Hepatic stellate cell (primary cell): ENCODE measurements at places on chromosomes 5 and 9.
A peak's percentile ranks its signal among the peaks of the same experiment; 100 is the strongest.

GRCh38 chr5:102537011-102537410 lies 38.2 kb upstream of the SLCO6A1 start:
- DNase-seq, result no peak

- peak; percentile 83 for DNase-seq
Observed at GRCh38 chr5:172692981-172693380, 51.9 kb downstream of the NEURL1B start.

GRCh38 chr9:137383784-137384756 lies 38.9 kb downstream of the EXD3 start:
- no peak for DNase-seq

- no peak for DNase-seq
Observed at GRCh38 chr5:75395277-75395676, 58.3 kb downstream of the HMGCR start.

DNA sequence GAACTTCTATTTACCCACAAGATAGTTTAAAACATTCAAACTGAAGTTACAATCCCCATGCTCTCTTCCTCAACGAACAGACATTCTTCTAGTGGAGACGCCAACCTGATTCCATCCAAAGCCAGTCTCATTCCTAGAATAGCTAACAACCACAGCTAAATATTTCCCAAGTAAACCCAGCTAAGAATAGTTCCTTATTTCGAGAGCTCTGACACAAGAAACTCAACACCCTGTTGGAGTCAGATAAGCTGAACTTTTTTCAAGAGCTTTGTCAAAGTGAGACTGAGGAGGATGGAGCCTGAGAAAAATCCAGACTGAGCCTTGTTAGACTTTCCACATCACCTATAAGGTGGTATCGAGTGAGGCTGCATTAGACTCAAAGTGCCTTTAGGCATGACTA lies 56.7 kb upstream of the RPS23 start:
- peak; percentile 40 for DNase-seq

DNA sequence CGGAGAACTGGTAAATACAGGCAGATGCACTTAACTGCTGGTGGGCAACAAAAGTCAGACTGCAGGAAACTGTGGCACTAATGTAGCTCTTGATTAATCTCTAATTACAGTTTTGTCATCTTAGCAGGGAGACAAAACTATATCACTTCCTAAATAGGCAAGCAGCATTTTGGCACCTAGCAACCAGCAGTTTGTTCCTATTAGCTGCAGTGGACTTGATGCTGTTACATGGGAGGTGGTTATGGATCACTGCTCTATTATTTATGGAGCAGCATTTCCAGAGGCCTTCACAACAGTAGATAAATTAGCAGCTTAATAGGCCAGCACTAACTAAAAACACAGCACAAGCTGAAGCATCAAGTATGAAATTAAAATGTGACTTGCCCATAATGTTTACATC lies 518.3 kb upstream of the ITGA1 start:
- no peak for DNase-seq

- DNase-seq, result peak; percentile 42
Observed at GRCh38 chr5:75656311-75657003, 45.2 kb downstream of the ANKDD1B start.

DNA sequence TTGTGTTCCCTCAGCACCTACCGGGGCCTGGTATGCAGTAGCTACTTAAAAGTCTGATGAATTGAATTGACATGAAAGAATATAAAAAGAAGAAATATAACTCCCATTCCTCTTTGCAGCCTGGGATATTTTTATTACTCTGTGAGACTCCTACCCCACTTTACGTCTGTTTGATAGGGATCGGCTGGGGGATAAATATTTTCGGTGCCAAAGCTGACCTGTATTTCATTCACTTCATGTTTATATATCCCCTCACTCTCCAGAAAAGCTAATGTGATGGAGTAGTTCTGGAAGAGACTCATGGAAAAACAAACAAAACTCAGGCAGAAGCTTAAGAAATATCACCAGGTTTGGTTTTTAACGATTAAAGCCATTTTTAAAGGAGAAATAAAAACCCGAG lies 108.2 kb upstream of the TBC1D2 start:
- DNase-seq, result no peak

DNA sequence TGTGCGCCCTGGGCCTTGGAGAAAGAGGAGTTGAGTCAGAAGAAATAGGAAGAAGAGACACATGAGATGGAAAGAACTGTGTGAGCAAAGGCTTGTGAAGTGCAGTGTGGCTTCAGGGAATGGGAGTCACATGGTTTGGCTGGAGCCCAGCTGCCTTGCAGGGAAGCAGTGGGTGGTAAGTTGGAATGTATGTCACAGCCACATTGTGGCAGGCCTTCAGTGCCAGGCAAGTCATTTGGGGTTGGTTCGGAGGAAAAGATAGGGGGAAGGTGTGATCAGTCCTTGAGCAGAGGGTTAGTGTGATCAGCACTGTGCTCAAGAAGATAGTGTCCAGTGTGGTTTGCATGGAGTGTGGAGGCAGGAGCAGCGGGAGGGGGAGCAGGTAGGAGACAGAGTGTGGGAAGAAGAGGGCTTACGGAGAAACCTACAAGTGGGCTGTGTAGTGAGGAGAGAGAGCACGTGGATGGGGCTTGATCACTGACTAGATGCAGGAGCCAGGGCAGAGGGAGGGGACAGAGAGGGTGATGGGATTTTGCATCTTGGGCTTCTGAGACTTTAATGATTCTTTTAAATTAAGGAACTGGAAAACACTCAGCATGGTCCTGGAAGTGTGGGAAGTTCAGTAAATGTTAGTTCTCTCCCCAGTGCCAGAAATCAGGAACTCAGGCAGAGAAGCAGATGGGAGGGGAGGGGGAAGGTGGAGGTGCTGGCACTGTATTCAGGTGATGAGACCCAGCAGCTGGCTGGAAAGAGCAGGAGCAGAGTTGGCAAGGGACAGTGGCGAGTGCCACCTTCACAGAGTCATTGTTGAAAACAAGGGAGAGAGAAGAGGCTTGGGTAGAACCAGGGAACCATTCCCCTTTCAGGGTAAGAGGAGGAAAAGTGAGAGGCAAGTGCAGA lies 46.6 kb downstream of the ARHGAP26 start:
- DNase-seq, result no peak

DNA sequence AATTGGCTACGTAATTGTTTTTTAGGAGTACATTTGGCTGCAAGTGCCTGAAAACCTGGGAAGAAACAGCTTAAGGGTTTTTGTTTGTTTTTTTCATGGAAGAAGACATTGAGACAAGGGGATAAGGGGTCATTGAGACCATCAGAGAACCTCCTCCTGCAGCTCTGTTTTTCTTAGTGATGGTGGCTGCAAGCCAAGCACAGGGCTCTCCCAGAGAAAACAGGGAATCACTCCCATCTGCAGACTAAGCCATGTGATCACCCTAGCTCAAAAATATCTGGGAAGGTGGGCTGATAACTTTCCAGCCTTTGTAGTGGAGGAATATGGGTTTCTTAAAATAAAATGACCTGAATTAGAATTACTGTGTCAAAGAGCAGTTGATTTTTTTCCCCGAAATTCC lies 25.1 kb downstream of the PALM2AKAP2 start:
- DNase-seq, result no peak

DNA sequence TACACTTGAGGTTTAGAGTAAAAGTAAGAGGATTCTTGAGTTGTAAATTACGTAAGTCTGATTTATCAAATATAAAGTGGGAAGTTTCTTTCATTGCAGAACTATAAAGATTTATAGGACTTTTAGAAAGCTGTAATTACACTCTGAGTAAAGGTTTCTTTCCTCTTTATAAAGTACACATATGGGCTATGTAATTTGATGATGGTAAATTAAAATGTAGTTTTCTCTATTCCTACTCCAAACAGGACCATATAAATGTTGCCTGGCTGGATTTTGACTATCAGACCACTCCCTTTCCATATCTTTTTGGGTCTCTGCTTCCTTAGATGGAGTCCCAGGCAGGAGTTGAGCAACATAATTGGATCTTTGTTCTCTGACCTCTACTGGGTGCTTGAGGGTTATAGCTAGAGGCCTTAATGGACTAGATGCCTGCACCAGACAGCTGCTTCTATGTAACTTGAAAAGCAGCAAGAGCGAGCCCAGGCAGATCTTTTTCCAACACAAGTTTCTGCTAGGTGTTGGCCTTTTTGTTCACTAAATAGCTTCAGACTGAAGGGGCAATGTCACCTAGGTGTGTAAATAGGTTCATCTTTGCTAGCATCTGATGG lies 11.4 kb upstream of the TEX48 start:
- DNase-seq, result no peak

DNA sequence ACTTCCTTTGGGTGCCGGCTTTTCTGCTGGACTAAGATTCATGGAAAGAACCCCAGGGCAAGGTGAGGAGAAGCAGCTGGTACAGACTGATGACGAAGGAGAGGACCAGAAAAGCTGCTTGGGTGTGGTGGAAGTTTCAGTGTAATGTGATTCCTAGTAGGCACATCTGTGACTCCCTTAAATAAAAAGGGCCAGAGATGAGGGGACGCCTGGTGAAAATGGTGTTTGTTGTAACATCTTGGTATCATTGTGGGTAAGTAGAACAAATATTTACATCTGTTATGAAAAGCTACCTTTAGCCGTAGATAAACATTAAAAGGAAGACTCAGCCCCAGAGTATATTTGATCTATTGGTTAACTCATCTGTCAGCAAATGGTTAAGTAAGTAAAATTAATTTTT lies 33.8 kb downstream of the OTULINL start:
- no peak for DNase-seq

DNA sequence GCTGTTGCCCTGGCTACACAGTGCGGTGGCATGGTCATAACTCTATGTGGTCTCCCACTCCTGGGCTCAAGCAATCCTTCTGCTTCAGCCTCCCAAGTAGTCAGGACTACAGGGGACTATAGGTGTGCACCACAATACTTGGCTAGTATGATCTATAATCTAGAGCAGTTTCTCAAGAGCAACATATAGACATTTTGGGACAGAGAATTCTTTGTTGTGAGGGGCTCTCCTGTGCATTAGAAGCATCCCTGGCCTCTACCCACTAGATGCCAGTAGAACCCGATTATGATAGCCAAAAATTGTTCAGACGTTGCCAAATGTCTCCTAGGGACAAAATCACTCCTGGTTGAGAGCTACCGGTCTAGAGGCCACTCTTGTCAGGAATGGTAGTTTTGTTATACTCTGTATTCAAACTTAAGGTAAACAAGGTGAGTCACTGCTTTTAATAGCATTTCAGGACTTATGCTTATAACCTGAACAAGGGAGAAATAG lies 7.2 kb downstream of the ANKHD1 start:
- DNase-seq, result no peak

DNA sequence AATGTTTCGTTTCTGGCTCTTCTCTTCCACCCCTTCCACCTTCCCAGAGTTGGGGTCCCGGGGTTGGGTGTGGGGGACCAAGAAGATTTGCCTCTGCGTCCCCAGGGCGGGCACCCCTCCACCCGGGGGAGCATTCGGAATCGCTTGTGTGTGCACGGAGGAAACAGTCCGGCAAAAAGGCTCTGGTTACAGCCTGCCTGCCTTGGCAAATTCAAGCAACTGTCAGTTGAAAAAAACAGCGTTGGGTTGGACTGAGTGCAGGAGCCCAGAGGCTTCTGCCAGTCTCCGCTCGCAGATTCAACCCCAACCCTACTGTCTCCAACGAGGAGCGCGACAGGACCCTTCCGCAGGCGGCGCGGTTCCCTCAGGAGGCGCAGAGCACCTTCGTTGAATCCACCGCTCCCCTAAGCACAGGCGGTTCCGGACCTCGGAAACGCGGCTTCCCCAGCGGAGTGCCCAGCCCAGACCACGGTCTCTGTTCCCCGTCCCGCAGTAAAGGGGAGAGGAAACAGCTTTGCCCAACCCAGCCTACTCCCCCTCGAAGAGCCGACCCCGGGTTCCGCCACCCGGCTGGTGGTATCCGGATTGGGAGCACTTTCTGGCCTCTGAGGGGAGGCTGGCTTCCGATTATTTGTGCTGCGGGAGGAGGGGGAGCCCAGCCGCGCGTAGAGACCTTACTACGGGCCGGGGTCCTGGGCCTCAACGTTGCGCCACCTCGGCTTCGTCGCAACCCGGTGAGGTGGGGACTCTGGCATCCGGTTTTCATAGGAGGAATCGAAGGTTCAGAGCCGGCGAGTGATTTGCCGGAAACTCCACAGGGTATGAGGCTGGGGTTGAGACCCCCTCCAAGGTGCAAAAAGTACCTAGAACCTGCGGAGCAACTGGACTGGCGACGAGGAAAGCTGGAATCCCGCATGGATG lies 9.6 kb downstream of the LHX6 start:
- no peak for DNase-seq

- DNase-seq, result no peak
Observed at GRCh38 chr5:56460195-56460546, 227.0 kb upstream of the ANKRD55 start.

DNA sequence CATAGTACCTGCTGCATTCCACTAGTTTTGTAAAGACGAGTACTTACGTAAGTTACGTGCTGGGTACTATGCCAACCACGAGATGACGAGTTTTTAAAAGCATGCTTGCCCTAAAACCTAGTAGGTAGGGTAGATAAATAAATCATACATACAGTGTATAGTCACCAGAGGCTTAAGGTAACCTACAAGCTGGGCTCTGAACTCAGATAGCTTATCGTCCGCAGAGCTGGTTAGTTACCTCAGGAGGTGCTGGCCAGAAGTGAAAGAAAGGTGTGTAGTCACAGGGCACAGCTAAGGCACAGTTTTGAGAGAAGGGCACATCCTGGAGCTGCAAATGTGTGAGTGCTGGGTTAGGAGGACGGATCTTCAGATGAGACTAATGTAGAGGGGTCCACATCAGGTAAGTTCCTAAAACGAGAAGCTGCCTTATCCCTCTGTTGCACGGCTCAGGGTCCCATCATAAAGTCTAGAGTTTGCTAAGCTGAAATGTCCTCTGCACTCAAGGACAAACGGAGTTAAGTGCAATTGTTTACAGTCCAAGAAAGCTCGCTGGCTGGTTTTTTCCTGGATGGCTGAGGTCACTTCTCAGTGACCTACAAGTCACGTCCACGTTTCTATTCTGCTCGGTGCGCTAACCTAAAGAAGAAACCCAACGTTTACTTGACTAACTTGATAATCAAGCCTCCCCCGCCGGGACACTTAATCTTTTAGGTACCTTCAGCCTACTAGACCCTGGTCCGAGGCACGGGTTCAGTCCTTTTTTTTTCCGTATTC lies 1.1 kb upstream of the SNX24 start:
- no peak for DNase-seq

DNA sequence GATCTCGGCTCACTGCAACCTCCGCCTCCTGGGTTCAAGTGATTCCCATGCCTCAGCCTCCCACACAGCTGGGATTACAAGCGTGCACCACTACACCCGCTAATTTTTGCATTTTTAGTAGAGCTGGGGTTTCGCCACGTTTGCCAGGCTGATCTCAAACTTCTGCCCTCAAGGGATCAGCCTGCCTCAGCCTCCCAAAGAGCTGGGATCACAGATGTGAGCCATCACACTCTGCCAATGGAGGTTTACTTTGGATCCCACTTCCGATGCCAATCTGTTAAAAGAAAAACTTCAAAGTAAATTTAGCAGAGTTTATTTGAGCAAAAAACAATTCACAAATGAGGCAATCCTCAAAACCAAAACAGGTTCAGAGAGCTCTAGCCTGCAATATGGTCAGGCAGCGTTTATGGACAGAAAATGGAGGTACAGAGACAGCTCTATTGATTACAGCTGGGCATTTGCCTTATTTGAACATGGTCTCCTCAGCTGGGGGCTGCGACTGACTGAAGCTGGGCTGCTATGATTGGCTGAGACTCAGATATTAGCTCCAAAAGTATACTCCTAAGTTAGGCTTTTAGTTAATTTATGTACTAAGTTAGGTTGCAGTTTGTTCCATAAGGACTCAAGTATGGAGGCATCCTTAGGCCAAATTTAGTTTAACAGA lies 18.6 kb upstream of the UBTD2 start:
- DNase-seq, result no peak

GRCh38 chr5:115494570-115495289 lies 49.8 kb downstream of the FEM1C start:
- DNase-seq, result no peak

GRCh38 chr5:119400245-119400644 lies 44.4 kb downstream of the TNFAIP8 start:
- DNase-seq, result no peak
